ENCODE measurements at places on chromosomes 4 and X.

GRCh38 chr4:126405369-126405982 is 1090.7 kb downstream of the FAT4 start:
- H3K36me3 ChIP-seq: no peaks in the 10 kb centered on the region
- no peaks in the 10 kb centered on the region for H3K4me1 ChIP-seq
- no peak for DNase-seq

DNA sequence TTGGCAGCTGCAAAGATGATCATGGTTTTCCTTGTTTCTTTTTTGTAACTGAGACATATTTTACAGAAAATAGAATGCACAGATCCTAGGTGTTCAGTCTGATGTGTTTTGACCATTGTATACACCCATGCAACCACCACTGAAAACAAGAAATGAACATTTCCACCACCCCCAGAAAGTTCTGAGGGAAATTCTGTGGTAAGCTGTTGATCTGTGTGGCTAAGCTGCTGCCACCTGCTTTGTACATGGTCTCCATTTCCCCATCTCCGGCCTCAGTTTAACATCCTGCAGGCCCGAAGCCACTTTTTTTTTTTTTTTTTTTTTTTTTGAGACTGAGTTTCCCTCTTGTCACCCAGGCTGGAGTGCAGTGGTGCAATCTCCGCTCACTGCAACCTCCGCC is 65.3 kb downstream of the NYX start:
- H3K4me3 ChIP-seq: no peak overlapping the region
- DNase-seq: no peak
- no peaks in the 10 kb centered on the region for H3K27me3 ChIP-seq
- H3K36me3 ChIP-seq: no peaks in the 10 kb centered on the region
- no peak overlapping the region for H3K27ac ChIP-seq

- H3K27me3 ChIP-seq: no peaks in the 10 kb centered on the region
- H3K4me1 ChIP-seq: no peaks in the 10 kb centered on the region
- no peaks in the 10 kb centered on the region for H3K36me3 ChIP-seq
These were observed 48.8 kb downstream of the CLDN34 start for GRCh38 chrX:10015723-10016518.

- H3K36me3 ChIP-seq: no peaks in the 10 kb centered on the region
- no peaks in the 10 kb centered on the region for H3K27me3 ChIP-seq
- peak; percentile 40 for DNase-seq
- no peaks in the 10 kb centered on the region for H3K4me1 ChIP-seq
These were observed 109.6 kb downstream of the EFNB1 start for GRCh38 chrX:68938244-68939004.

- no peak for DNase-seq
- no peaks in the 10 kb centered on the region for H3K36me3 ChIP-seq
- no peaks in the 10 kb centered on the region for H3K27me3 ChIP-seq
- peaks cover 18% of the 10 kb centered on the region for H3K4me1 ChIP-seq
- peak overlapping the region; percentile 60 for H3K27ac ChIP-seq
- peak overlapping the region; percentile 11 for H3K4me3 ChIP-seq
These were observed 57.2 kb downstream of the IRF2 start for GRCh38 chr4:184416913-184417734.

DNA sequence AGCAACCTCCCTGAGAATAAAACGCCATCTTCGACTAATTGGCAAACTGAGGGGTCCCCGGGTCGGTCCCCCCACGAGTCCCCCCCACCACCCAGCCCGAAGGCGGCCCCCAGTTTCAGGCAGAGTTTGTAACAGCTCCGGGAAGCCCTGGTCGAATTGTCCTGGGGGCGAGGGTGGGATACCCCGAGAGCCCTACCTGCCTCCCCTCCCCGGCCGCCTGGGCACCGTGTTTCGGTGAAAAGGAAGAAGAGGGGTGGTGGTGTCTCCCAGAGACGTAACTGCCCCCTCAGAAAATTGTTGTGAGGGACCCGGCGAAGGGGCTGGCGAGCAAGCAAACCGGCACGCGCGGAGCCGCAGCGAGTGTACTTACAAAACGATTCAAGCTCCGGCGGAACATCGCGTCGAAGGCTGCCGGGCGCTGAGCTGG is 1.2 kb downstream of the ATP11C start:
- H3K27ac ChIP-seq: peak overlapping the region; percentile 99
- H3K36me3 ChIP-seq: no peaks in the 10 kb centered on the region
- peak overlapping the region; percentile 60 for H3K4me3 ChIP-seq
- peaks cover 2% of the 10 kb centered on the region for H3K4me1 ChIP-seq
- H3K27me3 ChIP-seq: no peaks in the 10 kb centered on the region
- no peak for DNase-seq

DNA sequence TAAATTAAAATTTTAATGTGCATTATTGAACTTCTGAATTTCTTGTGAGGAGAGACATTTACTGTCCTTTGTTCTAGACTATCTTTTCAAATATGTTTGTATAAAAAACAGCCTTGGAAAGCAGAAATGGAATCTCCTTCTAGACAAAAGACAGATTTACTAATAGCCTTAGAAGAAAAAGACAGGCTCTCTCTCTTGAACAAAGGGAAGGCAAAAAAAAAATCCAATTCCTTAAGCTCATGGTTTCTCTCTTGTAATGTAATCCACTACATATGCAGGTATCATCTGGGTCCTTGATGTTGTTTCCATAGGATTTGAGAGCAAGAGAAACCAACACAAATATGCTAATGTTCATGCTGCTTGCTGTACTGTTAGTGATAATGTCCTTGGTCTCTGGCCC is 106.0 kb downstream of the TBCK start:
- no peak overlapping the region for H3K27ac ChIP-seq
- no peaks in the 10 kb centered on the region for H3K27me3 ChIP-seq
- DNase-seq: no peak
- no peaks in the 10 kb centered on the region for H3K4me1 ChIP-seq
- no peaks in the 10 kb centered on the region for H3K36me3 ChIP-seq

GRCh38 chrX:1835056-1835455 is 220.2 kb downstream of the ASMT start:
- H3K36me3 ChIP-seq: no peaks in the 10 kb centered on the region
- DNase-seq: no peak
- H3K27ac ChIP-seq: no peak overlapping the region

DNA sequence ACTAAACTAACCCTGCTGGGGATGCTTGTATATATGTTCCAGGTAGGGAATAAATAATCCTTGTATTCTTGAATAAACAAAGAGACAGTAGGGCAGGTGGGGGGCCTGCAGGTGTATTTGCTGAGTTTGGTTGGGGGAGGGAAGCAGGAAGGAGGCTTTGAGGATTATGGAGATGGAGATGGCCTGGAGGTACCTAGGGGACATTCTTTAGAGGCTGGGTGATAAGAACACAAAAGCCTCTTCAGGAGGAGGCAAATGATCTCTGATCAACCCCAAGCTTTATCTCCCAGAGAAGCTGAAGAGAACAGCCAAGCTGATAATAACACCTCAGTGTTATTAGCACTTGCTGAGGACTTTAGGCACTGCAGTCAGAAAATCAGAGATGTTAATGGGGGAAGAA is 187.7 kb downstream of the MGST2 start:
- H3K4me3 ChIP-seq: no peak overlapping the region
- H3K36me3 ChIP-seq: no peaks in the 10 kb centered on the region
- H3K27ac ChIP-seq: no peak overlapping the region

DNA sequence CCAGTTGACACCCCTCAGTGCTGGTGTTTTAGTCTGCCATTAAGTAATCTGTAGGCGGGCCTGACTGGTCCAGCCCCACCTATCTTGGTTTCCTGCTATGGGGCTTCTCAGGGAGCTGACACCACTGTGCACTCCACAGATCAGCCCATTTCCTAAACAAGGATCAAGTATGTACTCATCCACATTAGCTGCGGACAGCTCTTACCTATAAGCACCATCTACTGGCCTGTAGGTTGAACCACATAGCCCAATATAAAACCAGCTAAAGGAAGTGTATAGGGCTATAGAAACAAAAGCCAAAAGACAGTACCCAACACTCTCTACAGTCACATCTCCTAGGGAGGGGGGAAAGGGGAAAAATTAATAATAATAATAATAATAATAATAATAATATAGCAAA is 353.5 kb upstream of the CXorf51B start:
- no peaks in the 10 kb centered on the region for H3K4me1 ChIP-seq

- H3K27me3 ChIP-seq: no peaks in the 10 kb centered on the region
- no peaks in the 10 kb centered on the region for H3K36me3 ChIP-seq
- H3K27ac ChIP-seq: no peak overlapping the region
- no peak overlapping the region for H3K4me3 ChIP-seq
- peak; percentile 14 for DNase-seq
- peaks cover 16% of the 10 kb centered on the region for H3K4me1 ChIP-seq
These were observed 30.1 kb upstream of the HGFAC start for GRCh38 chr4:3411676-3412075.

GRCh38 chrX:122941806-122942205 is 242.3 kb upstream of the GRIA3 start:
- H3K27ac ChIP-seq: no peak overlapping the region
- H3K4me1 ChIP-seq: no peaks in the 10 kb centered on the region
- no peak for DNase-seq
- no peaks in the 10 kb centered on the region for H3K27me3 ChIP-seq
- H3K4me3 ChIP-seq: no peak overlapping the region

DNA sequence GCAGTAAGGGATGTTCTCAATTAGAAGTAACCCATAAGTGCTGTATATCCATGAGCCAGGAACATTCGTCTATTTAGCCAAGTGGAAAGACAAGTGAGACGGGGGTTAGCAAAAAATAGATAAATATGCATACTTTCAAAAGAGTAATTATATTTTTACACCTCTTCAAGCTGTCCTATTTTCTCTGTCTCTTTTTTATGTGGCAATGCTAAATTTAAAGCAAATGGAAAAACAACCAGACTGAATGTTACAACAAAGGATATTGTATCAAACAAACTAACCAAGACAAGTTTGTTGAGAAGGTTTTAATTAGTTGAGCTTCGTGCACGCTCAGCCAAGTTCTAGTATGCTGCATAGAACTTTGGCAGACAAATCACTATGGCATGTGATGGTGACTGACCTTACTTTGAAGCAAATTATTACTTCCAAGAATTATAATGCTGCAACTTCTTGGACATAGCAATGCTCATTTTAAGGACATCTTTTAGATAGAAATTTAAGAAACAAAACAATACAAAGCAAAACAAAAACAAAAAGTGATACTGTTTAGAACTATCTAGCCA is 61.4 kb upstream of the TMEM150C start:
- H3K27me3 ChIP-seq: no peaks in the 10 kb centered on the region
- no peaks in the 10 kb centered on the region for H3K36me3 ChIP-seq
- no peak overlapping the region for H3K27ac ChIP-seq
- H3K4me3 ChIP-seq: no peak overlapping the region
- no peak for DNase-seq

- no peaks in the 10 kb centered on the region for H3K27me3 ChIP-seq
- H3K27ac ChIP-seq: no peak overlapping the region
- no peak for DNase-seq
- H3K36me3 ChIP-seq: no peaks in the 10 kb centered on the region
- H3K4me3 ChIP-seq: no peak overlapping the region
These were observed 19.6 kb upstream of the NDNF start for GRCh38 chr4:121091941-121092340.

GRCh38 chr4:77443941-77444340 is 161.7 kb upstream of the CXCL13 start:
- no peaks in the 10 kb centered on the region for H3K4me1 ChIP-seq
- H3K36me3 ChIP-seq: no peaks in the 10 kb centered on the region
- H3K27ac ChIP-seq: no peak overlapping the region
- H3K4me3 ChIP-seq: no peak overlapping the region

- no peaks in the 10 kb centered on the region for H3K27me3 ChIP-seq
- no peaks in the 10 kb centered on the region for H3K4me1 ChIP-seq
These were observed 4.6 kb downstream of the TXK start for GRCh38 chr4:48129307-48130014.

DNA sequence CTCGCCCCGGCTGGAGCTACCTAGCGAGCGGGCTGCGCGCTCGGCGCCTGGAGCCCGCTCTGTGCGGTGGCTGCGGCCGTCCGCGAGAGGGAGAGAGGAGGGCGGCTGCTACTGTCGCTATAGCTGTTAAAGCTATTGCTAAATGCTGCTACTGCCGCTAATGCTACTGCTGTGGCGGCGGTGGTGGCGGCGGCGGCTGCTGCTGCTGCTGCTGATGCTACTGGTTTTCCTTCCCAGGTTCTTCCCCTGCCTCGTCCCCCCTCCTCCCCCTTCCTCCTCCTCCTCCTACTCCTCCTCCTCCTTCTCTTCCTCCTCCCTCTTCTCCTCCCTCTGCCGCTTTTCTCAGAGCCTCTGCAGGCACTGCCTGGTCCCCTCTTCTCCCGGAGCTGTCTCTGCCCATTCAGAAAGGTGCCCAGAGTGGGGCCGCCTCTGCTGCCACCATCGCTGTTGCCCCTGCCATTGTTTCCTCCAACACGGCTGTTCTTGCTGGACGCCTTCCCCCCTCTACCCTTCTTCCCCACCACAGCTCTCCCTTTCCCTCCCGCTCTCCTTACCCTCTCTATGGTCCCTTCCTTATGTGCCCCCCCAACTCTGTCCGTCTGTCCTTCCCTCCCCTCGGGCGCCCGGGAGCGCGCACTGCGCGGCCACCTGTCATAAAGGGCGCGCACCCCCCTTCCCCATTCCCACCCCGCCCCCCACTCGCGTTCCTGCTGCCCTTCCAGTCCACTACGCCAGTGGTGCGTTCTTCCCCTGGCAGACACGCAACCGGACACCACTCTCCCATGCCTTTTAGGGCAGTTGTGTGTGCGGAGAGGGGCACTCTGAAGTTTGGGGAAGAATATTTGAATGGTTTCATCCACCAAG is at the start of gene NEXMIF:
Gene NEXMIF (minus strand): TSS at position 228 of the 864 bp plus-strand sequence.
- H3K4me3 ChIP-seq: peak within 1 kb of the TSS; percentile 46
- H3K4me1 ChIP-seq: no peaks in the 10 kb centered on the region
- peak; percentile 24 for DNase-seq

- no peak overlapping the region for H3K27ac ChIP-seq
- H3K4me1 ChIP-seq: no peaks in the 10 kb centered on the region
- H3K36me3 ChIP-seq: no peaks in the 10 kb centered on the region
- no peaks in the 10 kb centered on the region for H3K27me3 ChIP-seq
These were observed 98.0 kb upstream of the MAP9 start for GRCh38 chr4:155474758-155475157.

- H3K36me3 ChIP-seq: no peaks in the 10 kb centered on the region
- H3K4me3 ChIP-seq: no peak overlapping the region
These were observed 88.3 kb downstream of the SLC34A2 start for GRCh38 chr4:25743971-25744370.

DNA sequence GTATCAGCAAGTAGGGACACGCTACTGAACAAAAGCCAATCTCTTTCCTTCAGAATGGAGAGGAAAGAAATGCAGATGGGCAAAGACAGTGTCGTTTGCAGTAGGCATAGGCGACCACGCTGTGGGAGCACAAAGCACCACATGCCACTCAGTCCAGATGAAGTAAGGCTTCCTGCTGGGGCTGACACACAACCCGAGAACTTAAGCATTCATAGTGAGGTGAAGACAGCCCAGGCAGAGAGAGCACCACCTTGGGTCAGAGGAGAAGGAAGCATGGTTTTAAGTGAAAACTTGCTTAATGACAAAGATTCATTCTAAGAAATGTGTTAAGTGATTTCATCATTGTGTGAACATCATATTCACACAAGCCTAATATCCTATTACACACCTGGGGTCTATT is 238.8 kb downstream of the MGST2 start:
- DNase-seq: no peak
- H3K4me1 ChIP-seq: peaks cover 4% of the 10 kb centered on the region
- no peak overlapping the region for H3K27ac ChIP-seq
- no peaks in the 10 kb centered on the region for H3K36me3 ChIP-seq
- H3K27me3 ChIP-seq: no peaks in the 10 kb centered on the region
- H3K4me3 ChIP-seq: no peak overlapping the region

Data from ovary (tissue), 10 donors.